PC-3 (cell line): ENCODE measurements at places on chromosomes 1 and 21. TPM values are rescaled to one million over a fixed set of nuclear protein-coding genes. Genes with fewer than 3 reads are reported as not detected.

GRCh38 chr1:102595106-102595505 lies 513.2 kb downstream of the COL11A1 start:
- H3K4me3 ChIP-seq: no peak overlapping the region
- H3K36me3 ChIP-seq: no peaks in the 10 kb centered on the region
- no peaks in the 10 kb centered on the region for H3K4me1 ChIP-seq
- no peak for DNase-seq
- H3K27me3 ChIP-seq: peaks cover 5% of the 10 kb centered on the region; the same call in 1 of the 2 replicates

GRCh38 chr1:209062081-209062620 lies 521.4 kb upstream of the CAMK1G start:
- H3K4me1 ChIP-seq: no peaks in the 10 kb centered on the region
- no peak overlapping the region for H3K4me3 ChIP-seq
- no peak for DNase-seq

DNA sequence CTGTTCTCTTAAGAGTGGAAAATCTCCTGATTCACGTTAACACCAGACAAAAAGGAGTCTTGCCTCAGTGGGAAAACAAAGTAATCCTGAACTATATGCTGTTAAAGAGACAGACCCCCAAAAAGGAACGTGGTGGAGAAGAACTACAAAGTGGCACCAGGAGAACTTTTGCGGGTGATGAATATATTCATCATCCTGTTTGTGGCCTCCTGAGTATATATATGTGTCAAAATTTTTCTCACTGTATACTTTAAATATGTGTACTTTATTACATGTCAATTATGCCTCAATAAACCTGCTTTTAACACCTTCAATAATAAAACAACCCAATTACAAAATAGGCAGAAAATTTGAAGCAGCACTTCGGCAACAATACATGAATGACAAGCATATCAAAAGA lies 31.1 kb downstream of the ZNF644 start:
- H3K36me3 ChIP-seq: peaks cover 13% of the 10 kb centered on the region; the same call in 1 of the 2 replicates
- no peak for DNase-seq
- H3K27ac ChIP-seq: no peak overlapping the region
- no peak overlapping the region for H3K4me3 ChIP-seq

GRCh38 chr1:118185084-118185832 lies at the start of gene SPAG17:
Gene SPAG17 (minus strand): TSS chr1:118185228. CDS start chr1:118185157, 71 bp downstream.
- peaks cover 16% of the 10 kb centered on the region; the same call in 1 of the 2 replicates for H3K27me3 ChIP-seq
- DNase-seq: no peak
- no peaks in the 10 kb centered on the region for H3K36me3 ChIP-seq
- no peak within 1 kb of the TSS for H3K4me3 ChIP-seq

GRCh38 chr1:174191349-174191862 lies 32.1 kb downstream of the RABGAP1L start:
- no peak overlapping the region for H3K27ac ChIP-seq
- no peaks in the 10 kb centered on the region for H3K36me3 ChIP-seq
- DNase-seq: peak; percentile 28
- no peaks in the 10 kb centered on the region for H3K27me3 ChIP-seq
- no peaks in the 10 kb centered on the region for H3K4me1 ChIP-seq

DNA sequence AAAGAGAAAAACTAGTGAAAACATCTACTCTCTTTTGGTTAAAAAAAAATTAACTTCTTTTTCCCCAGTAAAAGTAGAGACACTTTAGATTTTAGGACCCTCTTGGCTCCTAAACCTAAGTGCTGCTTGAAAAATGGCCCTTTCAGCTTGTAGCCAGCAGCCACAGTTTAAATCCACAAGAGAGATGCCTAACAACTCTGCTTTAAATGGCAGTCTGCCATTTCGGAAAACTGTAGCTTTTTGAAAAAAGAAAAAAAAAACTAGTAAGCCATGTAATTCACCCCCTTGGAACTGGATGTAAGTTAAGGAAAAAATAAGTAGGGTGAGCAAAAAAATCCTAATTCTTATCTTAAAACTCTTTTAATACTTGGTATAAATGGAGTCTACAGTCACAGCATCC lies 56.0 kb downstream of the LHX9 start:
- no peak overlapping the region for H3K27ac ChIP-seq
- H3K4me3 ChIP-seq: no peak overlapping the region
- no peak for DNase-seq
- no peaks in the 10 kb centered on the region for H3K27me3 ChIP-seq
- peaks cover 4% of the 10 kb centered on the region; the same call in 1 of the 2 replicates for H3K4me1 ChIP-seq

- no peak overlapping the region for H3K27ac ChIP-seq
- no peaks in the 10 kb centered on the region for H3K27me3 ChIP-seq
- no peaks in the 10 kb centered on the region for H3K36me3 ChIP-seq
- no peak overlapping the region for H3K4me3 ChIP-seq
- DNase-seq: no peak
These were observed 549.7 kb upstream of the ADGRL4 start for GRCh38 chr1:79556189-79556588.

DNA sequence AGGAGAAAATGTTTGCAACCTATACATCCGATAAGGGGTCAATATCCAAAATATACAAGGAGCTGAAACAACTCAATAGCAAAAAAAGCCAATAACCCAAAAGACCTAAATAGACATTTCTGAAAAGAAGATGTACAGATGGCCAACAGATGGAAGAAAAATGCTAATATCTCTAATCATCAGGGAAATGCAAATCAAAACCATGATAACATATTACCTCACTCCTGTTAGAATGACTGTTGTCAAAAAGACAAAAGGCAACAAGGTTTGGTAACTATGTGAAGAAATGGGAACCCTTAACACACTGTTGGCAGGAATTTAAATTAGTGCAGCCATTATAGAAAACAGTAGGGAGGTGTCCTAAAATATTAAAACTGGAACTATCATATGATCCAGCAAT lies 74.7 kb downstream of the LEPR start:
- no peaks in the 10 kb centered on the region for H3K4me1 ChIP-seq
- H3K36me3 ChIP-seq: no peaks in the 10 kb centered on the region
- no peak overlapping the region for H3K4me3 ChIP-seq
- peaks cover 72% of the 10 kb centered on the region for H3K27me3 ChIP-seq
- no peak for DNase-seq
- H3K27ac ChIP-seq: no peak overlapping the region

DNA sequence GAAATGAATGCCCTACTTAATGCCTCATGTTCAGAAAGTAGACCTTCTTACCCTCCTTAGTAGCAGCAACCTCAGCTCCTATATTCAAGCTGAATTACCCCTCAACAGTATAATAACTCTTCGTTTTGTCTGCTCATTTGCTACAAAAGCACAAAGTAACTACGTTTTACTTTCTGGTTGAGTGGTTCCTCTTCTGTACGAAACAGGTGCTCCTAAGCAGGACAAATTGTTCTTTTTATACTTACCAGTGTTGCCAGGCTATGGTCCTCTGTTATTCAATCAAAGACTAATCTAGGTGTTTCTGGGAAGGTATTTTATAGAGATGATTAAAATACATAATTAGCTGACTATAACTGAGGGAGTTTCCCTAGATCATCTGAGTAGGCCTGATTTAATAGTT lies 484.2 kb upstream of the ADAMTS5 start:
- H3K4me3 ChIP-seq: no peak overlapping the region
- no peak overlapping the region for H3K27ac ChIP-seq
- no peaks in the 10 kb centered on the region for H3K27me3 ChIP-seq

DNA sequence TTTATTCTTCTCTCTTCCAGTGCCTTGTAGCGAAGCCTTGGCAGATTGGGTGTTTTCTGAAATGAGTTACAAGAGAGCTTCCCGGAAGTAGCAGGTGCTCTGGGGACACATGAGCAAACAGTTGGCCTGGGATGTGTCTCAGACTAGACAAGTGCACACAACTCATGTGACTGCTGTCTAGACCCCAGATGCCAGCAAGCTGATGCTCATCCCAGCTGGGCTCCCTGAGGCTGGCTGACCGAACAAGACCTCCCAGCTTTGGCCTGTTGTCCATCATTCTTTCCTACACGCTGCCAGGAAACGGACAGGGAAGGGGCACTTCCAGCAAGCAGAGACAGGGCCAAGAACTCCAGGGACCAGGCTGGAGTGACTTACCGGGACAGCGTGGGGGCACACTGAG lies 18.7 kb upstream of the CSF1 start:
- H3K27me3 ChIP-seq: no peaks in the 10 kb centered on the region
- H3K27ac ChIP-seq: no peak overlapping the region
- DNase-seq: no peak

GRCh38 chr1:30613188-30613587 lies 110.2 kb downstream of the MATN1 start:
- no peaks in the 10 kb centered on the region; the same call in 1 of the 2 replicates for H3K4me1 ChIP-seq
- H3K27ac ChIP-seq: no peak overlapping the region
- H3K4me3 ChIP-seq: no peak overlapping the region
- no peaks in the 10 kb centered on the region for H3K36me3 ChIP-seq
- H3K27me3 ChIP-seq: no peaks in the 10 kb centered on the region

DNA sequence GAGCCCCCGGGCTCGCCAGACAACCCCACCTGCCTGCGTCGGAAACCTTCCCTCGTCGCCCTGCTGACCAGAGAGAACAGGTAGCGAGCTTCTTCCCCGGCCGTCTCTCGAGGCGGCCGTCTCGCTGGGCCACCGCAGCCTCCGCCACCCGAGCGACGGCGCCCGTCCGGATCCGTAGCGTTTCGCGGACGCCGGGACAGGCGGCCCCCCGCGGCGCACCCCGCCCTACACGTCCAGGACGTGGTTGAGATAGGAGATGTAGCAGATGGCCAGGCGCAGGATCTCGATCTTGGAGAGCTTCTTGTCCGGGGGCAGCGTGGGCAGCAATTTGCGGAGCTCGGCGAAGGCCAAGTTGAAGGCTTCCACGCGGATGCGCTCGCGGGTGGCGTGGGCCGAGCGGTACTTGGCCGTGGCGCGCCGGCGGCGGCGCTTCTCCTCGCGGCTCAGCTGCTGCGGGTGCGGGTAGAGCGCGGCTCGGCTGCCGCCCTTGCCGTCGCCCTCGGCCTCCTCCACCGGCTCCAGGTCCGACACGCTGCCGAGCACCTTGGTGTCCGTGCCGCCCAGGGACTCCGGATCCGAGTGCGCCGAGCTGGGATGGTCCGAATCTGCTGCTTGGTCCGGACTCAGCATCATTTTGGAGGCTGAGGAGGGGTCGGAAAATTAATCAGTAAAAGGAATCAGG lies 3.0 kb downstream of the NHLH2 start:
- no peak for DNase-seq
- H3K36me3 ChIP-seq: no peaks in the 10 kb centered on the region
- no peaks in the 10 kb centered on the region; the same call in 1 of the 2 replicates for H3K4me1 ChIP-seq
- no peak overlapping the region for H3K27ac ChIP-seq
- peaks cover 45% of the 10 kb centered on the region for H3K27me3 ChIP-seq
- no peak overlapping the region for H3K4me3 ChIP-seq

DNA sequence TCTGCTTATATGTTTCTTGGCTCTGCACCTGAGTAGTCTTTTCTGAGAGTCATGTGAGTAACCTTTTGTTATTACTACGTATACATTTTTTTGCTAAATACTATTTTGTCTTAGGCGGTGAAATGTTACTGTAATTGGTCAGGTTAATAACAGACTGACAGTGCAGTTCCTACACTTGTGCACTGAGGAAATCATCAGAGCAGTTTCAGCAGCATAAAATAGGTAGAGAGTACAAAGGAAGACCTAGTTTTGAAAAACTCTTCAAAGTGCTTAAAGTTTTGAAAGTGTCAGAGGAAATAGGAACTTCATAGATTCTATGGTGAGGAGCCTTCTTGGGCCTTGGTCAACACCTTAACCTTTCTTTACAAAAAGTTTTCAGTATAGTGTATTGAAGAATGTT lies 11.1 kb downstream of the ATF6 start:
- H3K27me3 ChIP-seq: no peaks in the 10 kb centered on the region
- no peak overlapping the region for H3K27ac ChIP-seq

DNA sequence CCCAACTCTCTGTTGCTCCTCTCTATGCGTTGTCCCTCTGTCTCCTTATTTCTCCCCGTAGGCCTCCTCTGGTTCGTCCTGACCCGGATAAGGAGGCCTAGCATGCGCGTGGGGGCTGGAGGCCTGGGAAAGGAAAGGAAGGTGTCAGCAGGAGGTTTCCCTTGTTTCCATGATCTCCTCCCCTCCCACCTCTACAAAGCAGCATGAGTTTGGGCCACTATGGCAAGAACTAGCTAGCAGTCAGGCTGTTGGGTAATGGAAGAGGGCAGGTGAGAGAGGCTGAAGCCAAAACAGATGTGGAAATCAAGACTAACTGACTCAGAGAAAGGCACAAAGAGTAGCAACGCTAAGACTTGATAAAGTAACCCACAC lies 687 bp upstream of the SEMA6C start:
- H3K4me1 ChIP-seq: peaks cover 8% of the 10 kb centered on the region; the same call in 1 of the 2 replicates
- peak overlapping the region; percentile 70 for H3K4me3 ChIP-seq
- no peaks in the 10 kb centered on the region for H3K27me3 ChIP-seq
- no peak overlapping the region for H3K27ac ChIP-seq
- no peak for DNase-seq

DNA sequence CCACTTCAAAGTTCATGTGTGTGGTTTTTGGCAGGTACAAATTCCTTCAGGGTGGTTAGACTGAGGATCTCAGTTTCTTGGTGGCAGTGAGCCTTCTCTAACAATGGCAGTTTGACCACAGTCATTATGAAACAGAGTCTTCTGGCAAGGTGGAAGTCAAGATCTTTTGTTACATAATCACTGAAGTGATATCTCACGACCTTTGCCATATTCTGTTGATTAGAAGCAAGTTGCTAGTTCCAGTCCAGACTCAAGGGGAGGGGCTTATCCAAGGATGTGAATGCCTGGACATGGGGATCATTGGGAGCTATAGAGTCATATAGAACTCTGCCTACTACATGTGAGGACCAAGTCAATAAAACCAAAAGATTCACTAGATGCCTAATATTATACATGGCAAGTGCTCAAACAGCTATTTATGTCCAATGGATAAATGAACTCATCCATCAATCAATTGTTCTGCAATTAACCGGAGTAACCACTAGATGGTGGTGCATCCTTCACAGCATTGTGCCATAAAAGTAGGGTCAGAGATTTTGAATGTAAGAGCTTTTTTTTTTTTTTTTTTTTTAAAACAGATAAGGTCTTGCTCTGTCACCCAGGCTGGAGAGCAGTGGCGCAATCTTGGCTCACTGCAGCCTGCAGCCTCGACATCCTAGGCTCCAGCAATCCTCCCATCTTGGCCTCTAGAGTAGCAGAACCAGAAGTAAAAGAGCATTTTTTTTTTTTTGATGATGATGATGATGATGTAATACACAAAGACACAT lies 131.9 kb downstream of the CRB1 start:
- H3K4me3 ChIP-seq: no peak overlapping the region
- no peak overlapping the region for H3K27ac ChIP-seq
- H3K36me3 ChIP-seq: no peaks in the 10 kb centered on the region
- no peaks in the 10 kb centered on the region for H3K4me1 ChIP-seq
- DNase-seq: peak; percentile 71

DNA sequence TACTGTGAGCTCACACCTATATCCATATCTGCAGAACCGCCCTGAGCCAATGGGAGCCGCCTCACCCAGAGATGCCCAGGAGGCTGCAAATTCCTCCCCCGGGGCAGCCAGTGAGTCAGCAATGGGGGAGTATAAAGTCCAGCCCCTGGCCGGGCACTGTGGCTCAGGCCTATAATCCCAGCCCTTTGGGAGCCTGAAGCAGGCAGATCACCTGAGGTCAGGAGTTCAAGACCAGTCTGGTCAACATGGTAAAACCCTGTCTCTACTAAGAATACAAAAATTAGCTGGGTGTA lies 5.0 kb upstream of the CLCNKB start:
- no peak overlapping the region for H3K4me3 ChIP-seq
- DNase-seq: peak; percentile 18
- no peaks in the 10 kb centered on the region for H3K36me3 ChIP-seq
- no peaks in the 10 kb centered on the region for H3K27me3 ChIP-seq

PPP2R5A gene
- total RNA-seq: 44.0 and 64.7 TPM in 2 replicates

CD244 gene
- total RNA-seq: not detected in 2 replicates

OR2W3 gene
- total RNA-seq: 4.5 and 9.4 TPM in 2 replicates

PTPN7 gene
- not detected in 2 replicates for total RNA-seq

FNDC10 gene
- 7.9 and 8.8 TPM in 2 replicates for total RNA-seq

ADARB1 gene
- total RNA-seq: 14.1 and 21.0 TPM in 2 replicates

B4GALT2 gene
- total RNA-seq: 103 and 136 TPM in 2 replicates

ACTN2 gene
- total RNA-seq: not detected in 2 replicates

MPL gene
- total RNA-seq: 0.35 TPM in 1 of 2 replicates, not detected in the other

RGSL1 gene
- total RNA-seq: not detected in 2 replicates
